ENCODE measurements at places on chromosomes 11 and 22.

- DNase-seq = no peak
Measured at GRCh38 chr11:78564490-78565467, 9.9 kb downstream of the NARS2 start.

DNA sequence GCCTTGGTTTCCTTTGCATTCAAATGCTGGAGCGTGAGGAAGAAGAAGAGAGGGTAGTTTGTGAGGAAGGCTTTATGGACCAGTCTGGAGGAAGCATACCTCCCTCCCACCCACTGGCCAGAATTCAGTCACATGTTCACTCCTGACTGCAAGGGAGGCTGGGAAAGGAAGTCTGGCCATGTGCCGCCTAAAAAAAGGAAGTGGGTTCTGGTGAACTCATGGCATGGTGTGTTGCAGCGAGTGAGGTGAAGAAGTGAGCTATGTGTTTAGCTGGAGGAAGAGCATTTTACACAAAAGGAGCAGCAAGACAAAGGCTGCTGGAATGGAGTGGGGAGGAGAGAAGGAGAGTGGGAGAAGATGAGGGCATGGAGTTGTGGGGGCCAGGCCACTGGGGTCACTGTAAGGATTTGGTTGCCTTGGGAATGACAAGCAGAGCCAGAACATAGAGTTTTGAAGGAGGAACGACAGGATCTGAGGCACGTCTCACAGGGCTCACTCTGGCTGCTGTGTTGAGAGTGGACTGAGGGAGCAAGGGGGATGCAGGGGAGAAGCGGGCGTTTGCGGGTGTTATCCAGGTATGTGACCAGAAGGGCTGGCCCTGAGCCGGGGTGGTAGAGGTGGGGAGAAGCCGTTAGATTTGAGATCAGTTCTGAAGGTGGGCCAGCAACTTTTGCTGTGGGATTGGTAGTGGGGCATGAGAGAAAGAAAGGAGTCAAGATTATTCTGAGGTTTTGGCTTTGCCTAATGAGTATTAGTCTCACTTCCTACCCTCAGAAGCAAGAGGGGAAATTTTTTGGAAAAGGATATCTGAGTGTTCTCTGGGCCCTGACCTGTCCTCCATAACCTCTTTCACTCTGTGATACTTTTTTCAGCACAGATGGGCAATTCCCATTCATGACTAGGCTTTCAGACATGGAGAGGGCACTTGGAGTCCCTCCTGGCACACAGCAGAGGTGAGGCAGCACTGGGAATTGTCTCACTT, 26.4 kb downstream of the BMAL1 start:
- no peak for DNase-seq

DNA sequence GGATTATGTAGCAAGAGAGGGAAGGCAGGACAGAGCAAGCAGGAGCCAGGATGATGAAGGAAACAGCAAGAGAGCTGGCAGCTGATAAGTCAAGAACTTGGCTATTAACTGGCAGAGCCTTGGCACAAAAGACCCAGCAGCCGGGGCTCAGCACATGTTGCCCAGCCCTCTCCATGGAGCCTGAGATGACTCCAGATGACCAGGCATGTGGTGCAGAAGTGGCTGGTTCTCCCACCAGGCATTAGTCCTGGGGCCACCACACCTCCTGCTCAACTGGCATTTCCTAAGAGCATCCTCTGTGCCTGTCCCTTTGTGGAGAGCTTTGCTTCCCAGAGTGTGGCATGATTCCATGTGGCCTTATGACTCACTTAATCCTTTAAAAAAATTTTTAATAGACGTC, 522.6 kb downstream of the MN1 start:
- no peak for DNase-seq

- DNase-seq = no peak
Measured at GRCh38 chr11:70430671-70431574, 32.6 kb downstream of the CTTN start.

- DNase-seq = no peak
Measured at GRCh38 chr11:104881117-104881794, 17.0 kb downstream of the CASP12 start.

DNA sequence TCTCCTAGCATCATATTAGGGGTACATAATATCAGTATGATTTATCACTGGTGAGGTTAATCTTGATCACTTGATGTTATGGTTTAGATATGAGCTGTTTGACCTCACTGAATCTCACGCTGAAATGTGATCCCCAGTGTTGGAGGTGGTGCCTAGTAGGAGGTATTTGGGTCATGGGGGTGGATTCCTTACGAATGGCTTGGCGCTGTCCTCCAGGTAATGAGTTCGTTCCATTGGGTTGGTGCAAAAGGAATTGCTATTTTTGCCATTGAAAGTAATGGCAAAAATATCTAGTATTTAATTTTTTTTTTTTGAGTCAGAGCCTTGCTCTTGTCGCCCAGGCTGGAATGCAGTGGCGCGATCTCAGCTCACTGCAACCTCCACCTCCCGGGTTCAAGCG, 326.3 kb downstream of the AASDHPPT start:
- no peak for DNase-seq

GRCh38 chr11:68007498-68008380, 2.4 kb upstream of the ALDH3B1 start:
- DNase-seq = no peak

- DNase-seq = no peak
Measured at GRCh38 chr11:72635933-72636332, 38.3 kb downstream of the PDE2A start.

DNA sequence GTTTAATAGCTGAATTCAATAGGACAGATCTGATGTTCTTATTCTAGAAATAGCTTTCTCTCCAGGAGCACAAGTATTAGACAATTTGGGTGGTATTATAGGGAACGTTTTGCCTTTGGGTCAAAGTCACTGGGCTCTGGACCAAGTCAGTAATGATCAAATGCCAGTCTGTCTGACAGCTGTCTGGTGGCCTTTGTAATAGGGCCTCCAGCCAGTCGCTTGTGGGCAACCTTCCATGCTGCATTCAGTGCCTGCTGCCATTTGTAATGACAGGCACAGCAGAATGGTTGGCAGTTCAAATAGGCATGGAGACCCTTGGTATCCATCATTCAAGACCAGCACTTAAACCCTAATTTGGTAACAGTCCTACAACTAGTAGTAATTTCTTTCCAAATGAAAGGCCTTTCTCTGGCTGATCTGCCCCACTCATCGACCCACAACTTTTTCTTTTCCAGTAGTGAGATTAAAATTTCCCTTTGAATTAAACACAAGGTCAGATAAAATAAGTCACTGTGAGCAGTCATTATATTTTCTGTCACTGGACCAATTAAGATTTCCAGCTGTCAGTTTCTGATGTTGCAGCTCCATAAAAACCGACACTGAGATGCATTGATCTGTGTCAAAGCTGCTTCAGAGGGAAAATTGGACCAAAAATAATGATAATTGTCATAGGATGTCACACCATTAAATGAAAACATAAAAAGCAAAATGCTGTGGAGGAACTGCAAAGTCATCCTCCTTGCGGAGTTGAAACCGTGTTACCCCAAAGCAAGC, 1038.1 kb downstream of the LRRC4C start:
- DNase-seq = no peak

- no peak for DNase-seq
Measured at GRCh38 chr11:94719876-94720275, 48.3 kb upstream of the AMOTL1 start.

DNA sequence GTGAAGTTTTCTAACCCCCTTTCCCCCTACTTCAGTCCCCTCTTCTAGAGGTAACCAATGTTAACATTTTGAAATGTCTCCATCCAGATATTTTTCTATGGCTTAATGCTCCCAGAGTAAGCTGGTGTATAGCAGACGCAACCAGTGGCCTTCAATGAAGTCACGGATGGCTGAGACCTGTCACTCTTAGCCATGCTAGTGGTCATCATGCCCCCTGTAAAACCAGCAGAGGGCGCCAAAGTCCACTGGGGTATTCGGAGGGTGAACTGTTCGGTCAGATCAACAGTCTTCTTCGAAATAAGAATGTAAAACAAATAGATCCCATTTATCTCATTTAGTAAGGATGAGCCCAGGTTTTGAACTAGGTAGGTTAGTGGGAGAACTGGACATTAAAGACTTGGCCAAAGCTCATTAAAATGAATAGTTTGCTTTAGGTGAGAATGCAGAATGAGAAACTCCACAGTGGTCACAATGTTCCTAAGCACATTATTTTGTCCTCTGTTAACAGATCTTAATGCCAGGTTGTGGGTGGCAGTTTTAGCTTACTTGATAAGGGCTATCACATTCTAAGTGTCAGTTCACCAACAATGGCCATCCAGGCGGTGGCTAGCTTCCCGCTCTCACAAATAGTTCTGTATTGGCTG, 8.6 kb upstream of the MMP8 start:
- no peak for DNase-seq

- no peak for DNase-seq
Measured at GRCh38 chr11:123377355-123377754, 52.7 kb upstream of the GRAMD1B start.

GRCh38 chr11:2166091-2166851, 5.3 kb upstream of the INS start:
- DNase-seq = no peak
